ENCODE measurements at places on chromosomes 7 and 10.
A peak's percentile ranks its signal among the peaks of the same experiment; 100 is the strongest.

- DNase-seq, result no peak
Observed at GRCh38 chr7:132759482-132760243, 183.4 kb upstream of the PLXNA4 start.

DNA sequence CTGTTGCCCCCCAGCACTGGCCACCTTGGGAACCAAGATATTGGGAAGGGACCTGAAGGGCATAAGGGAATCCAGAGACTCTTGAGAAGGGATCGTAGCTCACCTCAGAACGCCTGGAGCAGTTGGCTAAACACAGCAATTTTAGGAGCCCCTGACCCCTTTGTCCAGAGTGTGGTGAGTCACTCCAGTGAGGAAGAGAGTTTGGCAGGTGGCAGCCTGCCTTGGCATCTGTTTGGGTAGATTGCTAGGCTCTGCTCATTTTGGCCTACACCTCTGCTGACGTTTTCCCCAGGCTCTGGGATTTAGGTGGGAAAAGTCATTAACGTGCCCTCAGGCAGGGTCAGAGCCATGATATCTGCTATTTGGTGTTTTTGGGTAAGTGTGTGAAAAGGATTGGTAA lies 100.6 kb downstream of the GRB10 start:
- DNase-seq, result no peak

- DNase-seq, result no peak
Observed at GRCh38 chr10:96685306-96685705, 35.0 kb downstream of the PIK3AP1 start.

DNA sequence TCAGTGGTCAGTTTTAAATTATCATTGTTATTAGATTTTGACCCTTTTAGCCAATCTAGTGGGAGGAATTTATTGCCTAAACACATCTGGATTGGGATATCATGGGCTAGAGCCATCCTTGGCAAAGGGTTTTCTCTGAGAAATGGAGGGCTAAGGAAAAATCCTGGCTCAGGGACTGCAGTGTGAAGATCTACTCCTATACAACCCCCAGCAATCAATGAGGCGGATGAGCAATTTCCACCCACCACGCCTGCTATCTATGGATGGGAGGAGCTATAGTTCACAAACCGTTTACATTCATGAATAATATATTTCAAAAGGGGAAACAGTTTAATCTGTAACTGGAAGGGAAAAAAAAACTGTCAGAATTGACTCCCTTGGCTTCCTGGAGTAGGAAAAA lies 2.7 kb downstream of the CAV1 start:
- no peak for DNase-seq

GRCh38 chr7:34761627-34762026 lies 103.6 kb downstream of the NPSR1 start:
- DNase-seq, result no peak

DNA sequence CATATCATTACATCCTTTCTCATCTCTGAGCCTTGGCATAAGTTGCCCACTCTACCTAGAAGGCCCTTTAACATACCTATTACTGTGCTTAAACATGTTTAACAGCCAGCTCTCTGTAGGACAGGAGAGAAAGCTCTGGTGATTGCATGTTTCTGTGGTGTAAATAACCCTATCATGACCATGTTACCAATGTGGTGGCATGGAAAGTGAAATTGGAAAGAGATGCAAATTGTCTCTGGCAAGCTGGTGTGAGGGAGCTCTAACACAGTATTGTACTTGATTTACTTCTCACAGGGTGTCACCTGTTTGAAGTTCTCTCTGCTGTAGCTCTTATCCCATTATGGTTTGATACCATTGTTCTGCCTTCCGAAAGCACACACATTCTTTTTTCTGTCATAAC lies 231.8 kb upstream of the DKK1 start:
- no peak for DNase-seq

DNA sequence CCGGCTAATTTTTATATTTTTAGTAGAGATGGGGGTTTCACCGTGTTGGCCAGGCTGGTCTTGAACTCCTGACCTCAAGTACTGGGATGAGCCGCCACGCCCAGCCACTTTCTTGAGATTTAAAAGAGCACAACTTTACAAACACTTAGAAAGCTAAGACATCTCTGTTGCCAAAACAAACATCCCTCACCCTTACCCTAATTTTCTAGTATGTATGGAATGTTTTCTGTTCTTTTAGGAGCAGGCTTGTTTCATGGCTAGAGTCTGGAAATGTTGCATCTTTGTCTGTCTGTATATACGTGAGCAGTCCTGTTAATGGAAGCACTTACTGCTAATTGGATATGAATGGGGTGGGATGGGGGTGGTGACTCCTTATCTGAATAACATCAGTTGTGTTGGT lies 2.9 kb downstream of the OLAH start:
- DNase-seq, result no peak

DNA sequence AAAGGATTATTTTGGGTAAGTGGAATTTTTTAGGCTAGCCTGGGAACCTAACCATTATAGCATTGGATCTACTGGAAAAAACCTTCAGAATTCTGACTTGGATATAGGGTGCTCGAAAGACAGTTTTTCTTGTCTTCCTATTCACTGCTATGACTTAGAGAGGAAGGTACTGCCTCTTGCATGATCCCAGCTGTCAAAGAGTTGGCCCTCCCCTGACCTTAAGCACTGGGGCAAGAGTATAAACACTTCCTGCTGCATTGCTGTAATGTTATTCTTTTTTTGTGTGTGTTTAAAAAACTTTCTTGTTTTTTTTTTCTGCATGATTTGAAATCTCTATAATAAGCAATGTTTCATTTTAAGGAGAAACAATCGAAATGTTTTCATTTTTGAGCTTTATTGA lies 113.0 kb downstream of the LRMDA start:
- no peak for DNase-seq

DNA sequence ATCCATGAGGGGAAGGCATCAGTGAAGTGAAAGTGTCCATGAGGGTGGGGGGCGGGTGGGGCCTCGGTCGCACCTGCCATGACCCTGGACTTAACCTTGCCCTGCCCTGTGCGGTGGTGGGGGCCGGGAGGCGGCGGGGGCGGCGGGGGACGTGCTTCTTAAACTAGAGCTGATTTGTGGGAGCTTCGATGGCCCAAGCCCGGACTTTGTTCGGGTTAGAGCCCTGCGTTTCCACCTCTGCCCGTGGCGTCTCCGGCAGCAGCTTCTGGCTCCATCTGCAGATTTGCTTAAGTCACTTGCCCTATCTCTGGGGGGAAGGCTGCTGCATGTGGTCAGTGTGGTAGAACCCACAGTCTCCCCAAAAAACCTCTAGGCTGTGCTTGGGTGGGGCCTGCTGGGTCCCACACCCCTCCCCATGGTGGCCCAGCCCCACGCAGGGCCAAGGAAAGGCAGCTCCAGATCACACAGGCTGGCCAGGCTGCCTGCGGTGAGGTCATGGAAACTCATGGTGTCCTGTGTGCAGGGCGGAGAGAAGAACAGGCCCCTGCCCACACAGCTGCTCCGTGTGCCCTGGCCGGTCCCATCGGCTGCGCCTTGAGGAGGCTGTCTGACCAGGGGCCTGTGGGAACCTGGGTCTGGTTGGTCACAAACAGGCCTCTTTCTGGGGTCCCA lies 93.2 kb downstream of the INPP5A start:
- DNase-seq, result no peak

- no peak for DNase-seq
Observed at GRCh38 chr7:83267141-83267631, 104.5 kb upstream of the PCLO start.

- DNase-seq, result no peak
Observed at GRCh38 chr7:923108-924041, 31.1 kb downstream of the ADAP1 start.

GRCh38 chr10:121566755-121567154 lies 31.5 kb downstream of the FGFR2 start:
- no peak for DNase-seq

DNA sequence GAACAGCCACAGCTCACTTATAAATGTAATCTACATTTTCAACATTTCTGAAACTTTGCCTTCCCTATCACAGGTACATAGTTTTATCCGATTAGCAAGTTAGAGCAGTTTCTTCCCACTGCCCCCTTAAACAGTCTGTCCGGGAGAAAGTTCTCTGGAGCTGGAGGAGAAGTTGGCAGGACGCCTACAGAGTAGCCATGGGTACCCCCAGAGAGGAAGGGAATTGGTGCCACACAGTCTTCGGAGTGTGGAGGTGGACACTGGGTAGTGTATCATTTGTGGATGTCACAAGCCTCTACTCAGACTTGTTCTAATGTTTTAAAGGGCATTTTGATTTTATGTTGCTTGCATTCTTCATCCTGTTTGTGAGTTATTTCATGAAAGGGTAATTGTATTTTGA lies 39.0 kb downstream of the TAF3 start:
- DNase-seq, result no peak

- DNase-seq, result no peak
Observed at GRCh38 chr10:98295907-98296306, 27.9 kb upstream of the LOXL4 start.

GRCh38 chr10:44465401-44466115 lies 80.7 kb upstream of the CXCL12 start:
- no peak for DNase-seq

DNA sequence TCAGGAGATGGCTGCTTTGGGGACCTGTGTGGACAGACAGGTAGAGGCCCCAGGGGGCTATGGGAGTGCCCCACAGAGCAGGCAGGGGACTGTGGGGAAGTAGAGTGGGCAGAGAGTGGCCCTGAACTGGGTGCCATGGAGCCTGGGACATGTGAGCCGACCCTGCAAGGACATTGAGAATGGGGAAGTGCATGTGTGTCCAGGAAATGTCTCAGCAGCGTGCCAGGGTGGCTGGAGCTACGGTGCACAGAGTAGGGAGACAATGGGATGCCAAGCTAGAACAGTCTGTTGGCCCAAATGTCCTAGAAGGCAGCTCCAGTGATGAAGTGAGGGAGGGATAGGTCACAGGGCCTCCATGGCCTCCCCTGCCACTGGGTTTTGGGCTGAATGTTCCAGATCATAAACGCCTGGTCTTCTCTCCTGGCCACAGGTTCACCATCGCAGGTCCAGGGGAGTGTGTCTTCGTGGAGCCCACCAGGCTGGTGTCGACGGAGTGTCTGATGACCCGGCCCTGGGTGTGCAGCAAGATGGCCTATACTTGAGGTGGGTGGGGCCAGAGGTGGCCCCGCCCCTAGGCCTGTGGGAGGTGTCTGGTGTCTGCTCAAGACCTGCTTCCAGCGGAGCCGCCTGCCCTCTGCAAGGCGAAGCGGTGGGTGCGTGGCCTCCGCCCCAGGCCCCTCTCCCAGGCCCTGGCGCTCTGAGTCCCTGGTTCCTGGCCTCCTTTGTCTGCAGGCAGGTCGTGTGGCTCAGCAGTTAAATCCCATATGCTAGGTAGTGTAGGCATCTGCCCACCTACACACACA lies 20.5 kb downstream of the CLEC2L start:
- DNase-seq, result no peak

DNA sequence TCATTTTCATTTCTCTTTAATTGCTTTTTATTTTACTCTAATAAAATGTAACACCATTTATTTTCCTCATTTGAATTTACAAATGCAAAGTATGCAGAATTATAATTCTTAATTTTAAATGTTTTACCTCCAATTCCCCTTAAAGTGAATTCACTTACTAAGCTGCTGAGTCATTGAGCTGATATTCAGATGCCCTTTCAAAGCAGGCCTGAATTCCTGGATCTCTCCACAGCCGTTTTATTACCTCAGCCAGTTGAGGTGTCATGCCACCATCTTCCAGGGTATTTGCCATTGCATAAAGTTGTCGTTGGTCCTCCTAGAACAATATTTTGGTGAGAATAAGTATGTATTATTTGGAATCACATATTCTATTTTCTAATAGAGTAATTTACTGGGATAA lies 33.2 kb downstream of the GNAT3 start:
- no peak for DNase-seq

DNA sequence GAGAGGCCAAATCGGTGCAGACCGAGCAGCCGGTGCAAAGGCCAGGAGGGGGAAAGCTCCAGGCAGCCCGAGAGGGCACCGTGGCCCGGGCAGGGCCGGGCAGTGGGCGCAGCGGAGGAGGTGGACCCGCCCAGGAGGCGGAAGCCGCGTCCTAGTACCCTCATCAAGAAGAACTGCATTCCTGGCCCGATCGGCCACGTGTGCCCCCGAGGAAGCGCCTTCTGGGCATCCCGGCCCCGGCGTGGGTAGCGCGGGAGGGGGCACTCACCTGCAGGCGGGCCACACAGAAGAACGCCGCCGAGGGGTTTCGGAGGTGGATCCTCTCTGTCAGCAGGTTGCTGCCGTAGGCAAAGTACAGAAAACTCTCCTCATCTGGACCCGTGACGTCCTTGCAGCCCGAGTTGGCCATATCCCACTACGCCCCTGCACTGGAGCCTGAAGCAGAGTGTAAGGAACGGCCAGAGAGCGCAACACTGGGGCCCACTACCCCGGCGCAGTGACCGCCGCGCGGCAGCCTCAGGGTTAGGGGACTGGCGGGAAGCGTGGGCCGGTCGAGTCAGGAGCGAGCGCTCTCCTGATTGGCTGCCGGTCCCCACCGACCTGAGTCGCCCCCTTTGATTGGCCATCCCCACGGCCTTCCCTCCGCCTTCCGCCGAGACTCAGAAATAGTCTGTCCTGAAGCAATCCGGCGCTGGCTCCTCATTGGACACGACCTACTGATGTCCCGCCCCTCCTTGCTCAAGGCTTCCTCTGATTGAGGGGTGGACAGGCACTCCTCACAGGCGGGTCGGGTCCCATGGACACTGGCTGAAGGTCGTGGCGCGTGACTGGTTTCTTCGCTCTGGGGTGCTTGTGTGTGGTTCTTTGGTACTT lies at the start of gene GGCT:
Gene GGCT (minus strand): TSS at position 529 of the 873 bp plus-strand sequence. CDS start 120 bp downstream, at position 409.
- peak; percentile 90 for DNase-seq

GRCh38 chr10:73998929-73999691 lies 1.2 kb downstream of the VCL start:
- peak; percentile 38 for DNase-seq

- peak; percentile 76 for DNase-seq
Observed at GRCh38 chr10:2927958-2928840, 139.1 kb upstream of the PFKP start.

DNA sequence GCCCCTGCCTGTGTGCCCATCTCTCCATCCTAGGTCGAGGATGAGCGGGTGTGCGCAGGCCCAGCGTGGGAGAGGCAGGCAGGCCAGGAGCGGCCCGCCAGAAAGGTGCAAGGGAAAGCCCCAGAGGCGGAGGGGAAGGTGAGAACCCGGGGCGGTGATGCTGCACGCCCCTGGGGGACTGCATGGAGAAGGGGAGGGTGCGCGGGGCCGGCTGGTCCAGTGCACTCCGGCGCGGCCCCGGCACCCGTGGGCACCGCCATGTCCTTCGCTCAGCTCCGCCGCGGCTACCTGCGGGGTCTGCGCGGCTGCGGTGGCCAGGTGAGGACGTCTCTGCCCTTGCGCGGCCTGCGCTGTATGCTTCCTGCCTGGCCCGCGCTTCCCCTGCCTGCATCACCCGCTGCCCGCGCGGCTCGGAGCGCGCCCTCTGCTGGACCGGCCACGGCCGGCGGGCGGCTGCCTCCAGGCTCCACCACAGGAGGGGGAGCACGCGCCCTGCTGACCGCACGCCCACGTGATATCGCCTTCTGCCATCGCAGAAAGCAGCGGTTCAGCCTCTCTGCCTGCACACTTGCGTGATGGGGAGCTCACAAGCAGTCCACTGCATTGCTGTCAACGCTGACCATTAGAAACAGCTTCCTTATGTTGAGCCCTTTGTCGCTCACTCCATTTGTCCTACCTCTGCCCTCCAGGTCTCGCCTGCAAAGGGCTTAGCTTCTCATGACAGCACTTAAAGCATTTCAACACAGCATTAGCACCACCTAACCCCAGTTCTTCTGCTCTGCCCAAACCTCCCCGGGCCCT lies 73.9 kb downstream of the CXCL12 start:
- peak; percentile 90 for DNase-seq

Measured in frontal cortex (tissue), 4 donors.